Panc1 (cell line): ENCODE measurements at places on chromosomes 6 and 20. TPM values are rescaled to one million over a fixed set of nuclear protein-coding genes. Genes with fewer than 3 reads are reported as not detected.

C2 gene
- 1.0 TPM for total RNA-seq

POPDC3 gene
- total RNA-seq = 29.2 TPM

TFAP2B gene
- total RNA-seq = not detected

SLC22A23 gene
- total RNA-seq = 4.5 TPM

LGSN gene
- total RNA-seq = not detected

WFDC2 gene
- total RNA-seq = 1.6 TPM
